Calu3 (cell line): ENCODE measurements at places on chromosomes 4 and X. TPM values are rescaled to one million over a fixed set of nuclear protein-coding genes. Genes with fewer than 3 reads are reported as not detected.
A peak's percentile ranks its signal among the peaks of the same experiment; 100 is the strongest.

BLOC1S4 gene
- total RNA-seq = 9.2 and 13.2 TPM in 2 replicates

DNA sequence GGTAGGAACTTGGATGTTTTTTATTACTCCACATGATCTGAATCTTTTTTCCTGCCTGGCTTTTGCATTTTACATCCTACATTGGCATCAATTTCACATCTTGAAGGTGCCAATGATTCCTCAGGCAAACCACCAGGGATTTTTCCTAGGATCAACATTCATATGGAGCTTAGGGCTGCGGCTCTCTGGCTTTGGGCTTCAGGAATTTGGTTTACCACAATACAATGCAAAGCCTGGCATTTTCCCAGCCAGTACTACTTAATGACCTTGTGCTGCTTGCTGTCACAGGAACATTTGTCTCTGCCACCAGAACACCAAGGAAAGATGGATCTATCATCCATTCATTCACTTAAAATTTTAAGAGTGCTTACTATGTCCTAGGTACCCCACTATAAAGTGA, 180.7 kb downstream of the PDGFC start:
- DNase-seq = no peak

NPFFR2 gene
- total RNA-seq = 0.78 and 1.3 TPM in 2 replicates

- DNase-seq = no peak
Observed at GRCh38 chr4:14771504-14772175, 230.6 kb upstream of the CPEB2 start.

DNA sequence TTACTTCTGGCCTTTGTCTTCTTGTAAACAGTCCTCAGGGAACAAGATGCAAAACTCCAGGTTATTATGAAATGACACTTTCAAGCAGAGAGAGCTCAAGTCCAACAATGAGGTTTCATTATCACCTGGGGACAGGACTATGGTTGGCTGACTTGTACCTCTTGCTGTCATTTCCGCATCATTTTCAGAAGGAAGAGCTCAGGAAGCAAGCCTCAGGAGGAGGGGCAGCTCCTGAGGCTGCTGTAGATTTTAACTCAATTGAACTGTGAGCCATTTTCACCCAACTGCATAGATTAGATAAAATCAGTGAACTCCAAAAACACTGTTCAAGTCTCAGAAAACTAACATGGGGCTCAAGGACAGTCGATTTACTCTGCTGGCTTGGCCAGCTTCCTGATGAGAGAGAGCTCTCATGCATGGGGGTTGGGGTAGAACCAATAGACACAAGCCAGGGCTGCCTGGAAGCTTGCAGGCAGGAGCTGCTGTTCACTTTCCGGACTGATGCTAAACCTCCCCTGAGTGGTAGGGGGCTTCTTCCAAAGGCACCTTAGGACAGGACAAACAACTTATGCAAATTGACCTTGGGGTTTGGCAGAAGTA, 23.6 kb downstream of the TMEM255A start:
- no peak for DNase-seq

DNA sequence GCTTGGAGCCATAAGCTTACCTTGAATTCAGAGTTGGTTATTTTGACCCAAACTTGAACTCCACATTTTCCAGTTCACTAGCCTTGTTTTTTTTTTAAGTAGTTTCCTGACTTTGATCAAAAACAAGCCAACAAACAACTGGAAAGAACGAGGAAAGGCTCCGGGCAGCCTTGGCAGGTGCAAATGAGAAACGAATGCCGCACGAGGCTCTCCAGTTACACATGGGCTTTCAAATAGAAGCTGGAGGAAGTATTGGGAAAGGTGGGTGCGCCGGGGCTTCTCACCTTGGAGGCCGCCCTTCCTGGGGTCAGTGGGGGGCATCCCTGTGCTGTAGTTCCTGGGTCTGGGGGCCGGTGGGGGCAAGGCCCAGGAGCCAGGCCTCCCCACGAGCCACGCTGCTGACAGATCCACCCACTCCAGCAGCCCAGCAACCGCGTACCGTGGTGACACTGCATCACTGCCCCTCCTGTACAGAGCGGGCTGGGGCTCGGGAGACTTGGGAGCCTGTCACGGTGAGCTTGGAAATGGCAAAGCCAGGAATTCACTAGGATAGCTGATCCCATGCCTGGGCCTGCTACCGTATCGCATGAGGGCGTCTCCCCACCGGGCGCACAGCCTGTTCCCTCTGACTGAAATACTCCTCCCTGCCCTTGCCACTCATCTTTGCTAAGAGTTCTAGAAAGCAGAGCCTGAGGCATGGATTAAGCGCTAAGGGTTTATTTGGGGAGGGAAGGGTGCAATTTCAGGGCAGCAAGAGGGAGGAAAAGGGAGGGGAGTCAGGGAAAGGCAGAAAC, 50.9 kb upstream of the ADRA2C start:
- DNase-seq = no peak

- peak; percentile 31 for DNase-seq
Observed at GRCh38 chrX:10617999-10618351, 2.4 kb downstream of the MID1 start.

- no peak for DNase-seq
Observed at GRCh38 chrX:28039258-28039657, 58.0 kb upstream of the DCAF8L1 start.

DNA sequence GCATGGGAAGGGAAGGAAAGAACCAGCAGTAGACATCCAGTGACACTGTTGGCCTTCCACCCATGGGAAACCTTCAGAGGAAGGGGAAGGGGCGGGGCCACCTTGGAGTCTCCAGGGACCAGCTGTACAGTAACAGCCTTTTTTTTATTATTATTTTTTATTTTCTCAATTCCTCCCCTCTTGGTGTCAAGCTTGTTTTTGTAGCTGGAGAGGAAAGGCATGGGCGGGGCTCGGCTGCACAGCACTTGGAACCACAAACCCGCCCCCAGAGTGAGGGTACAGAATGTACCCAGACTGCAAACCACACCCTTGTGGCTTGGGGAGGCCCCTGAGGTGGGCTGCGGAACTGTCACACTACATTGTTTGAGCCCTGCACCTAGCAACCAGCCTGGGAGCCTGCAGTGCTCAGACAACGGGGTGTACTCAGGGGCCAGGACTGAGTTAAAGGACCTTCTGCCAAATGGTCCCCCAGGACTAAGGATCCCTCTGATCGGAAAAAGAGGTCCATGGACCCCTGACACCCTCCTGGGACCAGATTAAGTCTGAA, 45.7 kb downstream of the PRPS1 start:
- peak; percentile 68 for DNase-seq

- no peak for DNase-seq
Observed at GRCh38 chr4:145766273-145766672, 86.3 kb downstream of the C4orf51 start.

CSAG2 gene
- total RNA-seq = not detected in 2 replicates

DNA sequence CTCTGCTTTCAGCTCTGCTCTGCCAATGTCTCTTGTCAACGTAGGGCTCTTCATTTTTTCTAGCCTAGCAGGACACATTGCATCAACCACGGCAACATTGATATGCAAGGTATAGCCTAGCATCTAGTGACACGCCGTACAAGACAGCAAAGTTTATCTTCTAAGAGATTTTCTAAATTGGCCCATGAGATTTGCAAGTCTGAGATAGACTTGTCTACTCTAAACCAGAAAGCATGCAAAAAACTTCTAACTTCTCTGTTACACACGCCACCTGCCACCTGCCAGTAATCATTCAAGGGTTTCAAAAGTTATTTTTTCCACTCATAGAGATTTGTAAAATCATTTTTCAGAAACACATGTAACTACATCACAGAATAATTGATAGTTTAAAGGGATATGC, 1265.7 kb downstream of the C4orf33 start:
- no peak for DNase-seq

TCEAL7 gene
- not detected in 2 replicates for total RNA-seq

DNA sequence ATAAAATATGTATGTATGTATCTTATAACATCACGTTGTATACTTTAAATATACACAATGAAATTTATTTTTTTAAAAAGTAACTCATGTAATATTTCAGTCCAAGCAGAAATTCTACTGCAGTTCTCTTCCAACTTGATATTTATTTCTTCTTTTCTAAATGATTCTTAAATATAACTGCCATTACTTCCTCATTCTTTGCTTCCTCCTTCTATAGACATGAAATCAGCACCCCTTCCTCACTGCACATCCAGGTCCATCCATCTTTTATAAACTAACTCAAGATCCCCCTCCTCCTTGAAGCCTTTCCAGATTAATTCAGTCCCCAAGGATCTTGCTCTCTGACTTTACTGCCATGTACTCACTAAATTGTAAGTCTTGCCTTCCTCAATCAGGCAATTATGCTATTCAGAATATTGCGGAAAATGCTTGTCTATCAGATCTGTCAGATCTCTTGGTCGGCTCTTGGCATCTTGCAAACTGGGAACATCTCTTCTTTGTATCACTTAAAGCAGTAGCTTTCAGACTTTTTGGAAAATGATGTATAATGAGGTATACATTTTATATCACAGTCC, 3.7 kb downstream of the GPRIN3 start:
- DNase-seq = no peak

- DNase-seq = no peak
Observed at GRCh38 chrX:150773634-150774033, 80.4 kb downstream of the MTMR1 start.

- DNase-seq = no peak
Observed at GRCh38 chr4:121881158-121881557, 10.9 kb upstream of the BBS7 start.

TNMD gene
- not detected in 2 replicates for total RNA-seq

TRIM60 gene
- total RNA-seq = not detected in 2 replicates

- no peak for DNase-seq
Observed at GRCh38 chrX:153950127-153950526, 5.7 kb upstream of the RENBP start.

- no peak for DNase-seq
Observed at GRCh38 chr4:175905925-175906324, 93.9 kb upstream of the GPM6A start.

QRFPR gene
- total RNA-seq = 1.0 TPM in 1 of 2 replicates, not detected in the other

- no peak for DNase-seq
Observed at GRCh38 chr4:150366487-150366999, 215.4 kb upstream of the MAB21L2 start.

DNA sequence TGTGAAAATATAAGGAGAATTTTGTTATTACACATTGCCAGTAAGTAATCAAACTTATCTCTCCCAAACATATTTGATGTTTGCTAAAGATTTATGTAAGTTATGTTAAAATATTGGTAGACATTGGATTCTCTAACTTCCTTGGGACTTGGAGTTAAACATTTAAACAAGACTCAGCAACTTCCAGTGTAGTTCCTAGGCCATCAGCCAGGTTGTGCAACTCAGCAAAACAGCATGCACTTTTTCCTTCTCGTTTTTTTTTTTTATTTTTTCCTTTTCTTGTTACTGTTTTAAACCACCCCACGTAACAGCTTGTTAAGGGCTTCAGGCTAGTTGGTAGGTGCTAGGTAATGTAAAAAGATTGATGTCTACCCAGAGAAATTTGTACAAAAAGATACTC, 510.4 kb downstream of the ANKRD50 start:
- no peak for DNase-seq

GRCh38 chr4:55752810-55753209, 66.8 kb upstream of the EXOC1L start:
- DNase-seq = no peak

DNA sequence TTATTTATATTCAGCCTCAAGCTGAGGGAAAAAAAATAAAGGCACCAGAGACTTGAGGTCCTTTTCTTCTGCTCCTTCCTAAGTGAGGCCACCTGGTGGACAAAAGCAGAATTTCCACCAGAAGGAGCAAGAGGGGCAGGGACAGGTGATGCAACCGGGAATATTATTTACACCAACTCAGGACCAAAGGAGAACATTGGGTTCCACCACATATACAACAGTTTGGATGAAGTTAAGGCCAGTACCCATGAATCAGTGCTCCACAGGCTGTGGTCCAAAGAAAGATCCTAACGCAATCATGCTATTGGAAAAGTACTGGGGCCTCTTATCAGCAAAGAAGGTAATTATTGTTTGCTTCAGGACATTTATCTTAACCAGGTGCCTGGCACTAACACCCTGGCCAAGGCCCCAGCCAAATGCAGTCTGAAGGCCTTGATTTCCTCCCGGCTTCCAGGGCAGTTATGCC, 57.4 kb downstream of the TSC22D3 start:
- peak; percentile 82 for DNase-seq

- DNase-seq = peak; percentile 2
Observed at GRCh38 chrX:115559672-115560071, 1.3 kb upstream of the PLS3 start.

DNA sequence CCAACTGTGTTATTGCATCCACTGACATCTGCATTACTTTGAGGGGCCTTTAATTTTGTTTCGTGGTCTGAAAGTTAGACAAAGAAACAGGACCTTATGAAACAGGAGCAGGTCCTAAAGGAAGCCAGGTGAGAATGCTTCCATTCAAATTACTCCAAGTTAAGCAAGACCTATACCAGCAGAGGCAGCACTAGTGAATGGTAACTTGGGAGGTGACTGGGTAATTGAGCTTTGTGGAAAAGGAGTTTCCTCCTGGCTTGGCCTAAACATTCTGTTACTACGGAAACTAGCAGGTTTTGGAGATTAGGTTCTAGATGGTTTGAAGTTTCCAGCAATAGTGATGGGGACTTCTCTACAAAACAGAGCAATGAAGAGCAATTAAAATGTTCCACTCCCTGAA, 173.5 kb downstream of the NKX6-1 start:
- DNase-seq = no peak

DNA sequence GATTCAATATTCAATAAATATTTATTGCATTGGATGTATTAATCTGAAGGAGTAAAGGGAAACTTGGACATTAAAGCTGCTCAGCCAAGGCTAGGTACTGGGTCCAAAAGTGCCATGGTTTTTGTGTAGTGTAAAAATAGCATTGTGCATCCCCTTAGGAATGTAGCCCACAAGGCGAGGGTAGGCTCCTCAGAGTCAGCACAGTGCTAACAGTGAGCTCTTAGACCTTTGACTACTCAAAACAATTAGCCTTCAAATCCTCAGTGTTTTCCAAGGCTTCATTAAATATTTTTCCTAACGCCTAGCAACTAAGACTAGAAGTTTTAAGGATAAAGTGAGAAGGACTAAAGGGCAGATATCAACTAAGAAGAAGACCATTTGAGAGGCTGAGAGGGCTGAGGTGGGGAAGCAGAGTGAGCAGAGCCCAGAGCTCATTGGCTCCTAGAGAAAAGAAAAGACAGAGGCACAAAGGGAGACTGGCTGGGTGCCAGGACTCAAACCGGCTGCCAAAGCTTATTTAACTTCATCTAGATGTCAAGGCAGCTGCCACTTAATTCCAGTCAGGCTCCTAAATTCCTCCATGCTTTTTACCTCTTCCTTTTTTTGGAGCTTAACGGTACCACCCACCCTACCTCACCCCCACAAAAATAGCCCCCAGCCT, 17.0 kb downstream of the PRKG2 start:
- DNase-seq = no peak

TRIM75 gene
- not detected in 2 replicates for total RNA-seq

DNA sequence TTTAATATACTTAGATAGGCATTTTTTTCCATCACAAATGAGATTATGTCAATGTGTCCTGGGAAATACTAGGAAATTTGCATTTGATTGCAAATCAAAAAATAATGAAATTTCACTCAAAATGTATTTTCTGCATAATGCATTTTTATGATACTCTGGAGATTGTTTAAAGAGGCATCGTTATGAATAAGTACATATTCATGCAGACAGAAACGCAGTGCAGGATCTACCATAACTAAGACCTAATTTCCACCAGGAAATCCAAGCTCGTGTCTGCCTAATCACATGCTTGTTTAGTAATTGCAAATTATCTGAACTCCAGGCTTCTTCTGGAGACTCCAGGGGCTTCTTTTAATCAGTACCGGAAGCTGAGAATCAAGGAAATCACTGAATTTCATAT, 163.5 kb upstream of the MXRA5 start:
- DNase-seq = no peak
